ENCODE measurements at places on chromosomes 3 and 15.

DNA sequence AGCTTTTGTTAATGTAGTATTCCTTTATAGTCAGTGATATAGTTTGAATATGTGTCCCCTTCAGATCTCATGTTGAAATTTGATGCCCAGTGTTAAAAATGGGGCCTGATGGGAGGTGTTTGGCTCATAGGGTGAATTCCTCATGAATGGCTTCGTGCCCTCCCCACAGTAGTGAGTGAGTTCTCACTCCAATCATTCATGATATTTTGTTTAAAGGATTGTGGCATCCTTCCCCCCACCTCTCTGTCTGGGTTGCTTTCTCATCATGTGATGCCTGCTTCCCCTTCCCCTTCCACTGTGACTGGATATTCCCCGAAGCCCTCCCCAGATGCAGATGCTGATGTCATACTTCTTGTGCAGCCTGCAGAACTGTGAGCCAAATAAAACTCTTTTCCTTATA, 649.8 kb upstream of the NR2F2 start:
- DNase-seq: no peak

DNA sequence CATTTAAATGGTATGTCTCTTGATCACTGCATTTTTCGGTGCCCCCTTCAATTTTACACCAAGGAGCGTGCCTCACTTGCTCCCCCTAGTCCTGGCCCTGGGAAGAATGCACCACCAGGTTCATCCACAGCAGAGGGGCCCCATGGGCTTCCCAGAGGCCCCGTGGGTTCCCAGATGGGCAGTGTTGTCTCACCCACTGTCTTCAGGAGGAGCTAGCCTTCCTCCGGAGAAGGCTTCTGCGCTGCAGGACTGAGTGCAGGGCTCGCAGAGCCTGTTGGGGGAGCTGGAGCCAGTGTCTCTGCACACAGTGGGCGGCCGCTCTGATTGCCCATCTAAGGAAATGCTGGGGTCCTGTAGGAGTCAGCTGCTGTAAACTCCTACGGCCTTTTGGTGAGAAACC, 45.9 kb downstream of the POLR2M start:
- no peak for DNase-seq

- DNase-seq: no peak
Observed at GRCh38 chr3:78791753-78792152, 976.0 kb downstream of the ROBO1 start.

GRCh38 chr3:71057526-71057894, 526.0 kb downstream of the FOXP1 start:
- no peak for DNase-seq

DNA sequence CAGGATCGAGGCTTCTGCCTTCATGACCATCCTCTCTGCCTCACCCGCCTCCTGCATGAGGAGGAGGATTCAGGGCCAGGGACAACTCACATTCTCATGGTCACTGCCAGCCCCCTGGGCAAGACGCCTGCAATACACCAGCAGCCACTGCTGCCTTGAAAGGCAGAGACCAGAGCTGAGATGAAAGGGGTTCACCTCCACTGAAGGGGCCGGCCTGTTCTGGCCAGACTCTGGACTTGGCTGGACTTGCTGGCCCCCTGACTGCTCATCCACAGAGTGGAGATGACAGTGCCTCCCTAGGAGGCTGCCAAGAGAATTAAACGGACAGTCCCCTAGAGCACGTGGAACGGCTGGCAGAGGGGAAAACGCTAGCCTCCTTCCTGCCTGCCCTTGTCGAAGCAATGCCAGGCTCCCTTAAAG, 35.2 kb downstream of the MGLL start:
- DNase-seq: no peak

DNA sequence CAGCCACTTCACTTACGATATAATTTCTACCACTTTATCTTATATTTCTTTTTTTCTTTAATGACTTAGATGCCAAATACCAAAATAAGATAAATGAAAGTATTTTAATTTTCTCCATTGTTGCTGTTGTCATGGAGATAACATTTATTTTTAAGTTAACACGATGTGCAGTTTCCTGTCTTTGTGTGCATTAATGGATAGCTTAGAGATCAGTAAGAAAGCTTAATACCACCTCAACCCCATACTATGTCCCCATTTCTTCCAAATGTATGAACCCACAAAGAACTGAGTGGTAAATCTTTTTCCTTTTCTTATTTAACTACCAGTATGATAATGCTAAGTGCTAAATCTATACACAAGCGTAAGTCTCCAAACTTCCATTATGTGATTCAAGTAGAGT, 17.1 kb downstream of the PCNP start:
- DNase-seq: no peak

- DNase-seq: no peak
Observed at GRCh38 chr3:23035927-23036640, 167.0 kb upstream of the UBE2E2 start.

DNA sequence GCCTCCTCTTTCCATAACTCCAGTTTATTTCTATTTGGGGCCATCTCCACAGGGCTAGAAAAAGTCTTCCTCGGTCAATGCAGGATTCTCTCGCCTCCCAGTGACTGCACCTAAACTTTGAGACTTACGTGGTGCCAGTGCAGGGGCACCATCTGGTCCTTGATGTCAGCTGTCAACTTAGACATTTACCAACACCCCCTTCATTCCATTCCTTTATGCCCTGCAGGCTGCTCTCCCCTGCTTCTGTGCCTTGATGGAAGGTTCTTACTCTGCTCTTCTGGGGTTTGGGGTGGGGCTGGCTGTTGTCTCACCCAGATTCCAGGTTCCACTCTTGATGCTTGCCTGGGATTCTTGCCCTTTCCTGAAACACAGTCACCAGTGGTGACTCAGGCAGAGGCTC, 101.8 kb downstream of the ST8SIA2 start:
- no peak for DNase-seq

GRCh38 chr3:30347679-30348216, 258.7 kb upstream of the TGFBR2 start:
- DNase-seq: no peak

DNA sequence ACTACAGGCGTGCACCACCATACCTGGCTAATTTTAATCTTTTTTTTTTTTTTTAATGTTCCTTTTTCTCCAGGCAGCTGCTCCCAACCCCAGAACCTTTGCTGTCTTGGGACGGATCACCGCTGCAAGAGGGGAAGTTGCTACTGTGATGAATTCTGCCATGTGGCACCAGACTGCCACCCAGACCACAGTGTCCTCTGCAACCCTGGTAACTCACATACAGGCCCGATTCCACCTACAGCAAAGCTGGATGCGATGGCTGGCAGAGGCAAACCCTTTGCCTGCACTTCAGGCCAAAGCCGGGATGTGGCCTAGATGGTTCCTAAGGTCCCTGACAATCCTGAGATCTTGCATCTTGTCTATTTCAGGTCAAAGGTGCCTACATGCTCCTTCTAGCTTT, 12.7 kb upstream of the MUC20 start:
- DNase-seq: no peak

- DNase-seq: no peak
Observed at GRCh38 chr3:80526153-80526552, 758.4 kb upstream of the ROBO1 start.

GRCh38 chr3:120393761-120394160, 44.6 kb upstream of the LRRC58 start:
- DNase-seq: no peak

DNA sequence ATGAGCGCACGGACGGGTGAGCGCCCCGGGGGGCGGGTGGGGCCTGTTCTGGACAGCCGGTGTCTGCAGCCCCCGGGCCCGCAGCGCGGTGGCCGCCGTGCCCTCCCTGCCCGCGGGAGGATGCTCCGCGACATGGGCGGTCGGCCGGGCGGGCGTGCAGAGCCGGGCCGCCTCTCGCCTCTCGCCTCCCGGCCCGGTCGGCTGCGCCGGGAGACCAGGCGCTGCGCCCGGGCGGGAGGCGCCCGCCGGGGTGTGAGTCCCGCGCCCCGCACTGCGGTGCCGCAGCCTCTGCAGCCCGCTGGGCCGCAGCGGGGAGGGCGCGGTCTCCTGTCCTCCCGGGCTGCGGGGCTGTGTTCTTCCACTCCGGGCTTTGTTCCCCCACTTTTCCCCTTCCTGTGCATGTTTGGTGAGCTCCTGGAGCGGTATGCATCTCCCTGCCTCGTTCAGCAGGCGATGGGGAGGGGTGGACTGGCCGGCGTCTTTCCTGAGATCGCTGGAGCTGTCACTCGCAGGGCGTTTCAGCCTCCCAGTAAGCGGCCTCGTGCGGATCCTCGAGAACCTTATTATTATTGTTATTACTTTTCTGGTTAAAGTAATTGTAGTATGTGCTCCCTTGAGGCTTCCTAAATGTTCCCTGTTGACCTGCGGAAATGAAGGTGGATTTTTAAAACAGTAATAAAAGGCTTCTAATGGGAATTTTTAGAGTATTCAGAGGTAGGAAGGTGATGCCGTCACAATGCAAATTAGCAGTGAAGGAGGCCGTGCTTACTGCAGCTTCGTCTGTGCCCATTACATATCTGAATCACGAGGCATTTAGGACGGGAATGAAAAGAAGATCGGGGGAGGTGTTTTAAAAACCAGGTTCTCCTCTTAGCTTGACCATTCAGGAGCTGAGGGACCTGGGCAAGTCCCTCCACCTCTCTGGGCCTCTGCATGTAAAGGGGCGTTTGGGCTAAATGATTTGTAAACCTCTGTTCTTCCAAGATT, 593 bp downstream of the TMOD2 start:
- DNase-seq: no peak

DNA sequence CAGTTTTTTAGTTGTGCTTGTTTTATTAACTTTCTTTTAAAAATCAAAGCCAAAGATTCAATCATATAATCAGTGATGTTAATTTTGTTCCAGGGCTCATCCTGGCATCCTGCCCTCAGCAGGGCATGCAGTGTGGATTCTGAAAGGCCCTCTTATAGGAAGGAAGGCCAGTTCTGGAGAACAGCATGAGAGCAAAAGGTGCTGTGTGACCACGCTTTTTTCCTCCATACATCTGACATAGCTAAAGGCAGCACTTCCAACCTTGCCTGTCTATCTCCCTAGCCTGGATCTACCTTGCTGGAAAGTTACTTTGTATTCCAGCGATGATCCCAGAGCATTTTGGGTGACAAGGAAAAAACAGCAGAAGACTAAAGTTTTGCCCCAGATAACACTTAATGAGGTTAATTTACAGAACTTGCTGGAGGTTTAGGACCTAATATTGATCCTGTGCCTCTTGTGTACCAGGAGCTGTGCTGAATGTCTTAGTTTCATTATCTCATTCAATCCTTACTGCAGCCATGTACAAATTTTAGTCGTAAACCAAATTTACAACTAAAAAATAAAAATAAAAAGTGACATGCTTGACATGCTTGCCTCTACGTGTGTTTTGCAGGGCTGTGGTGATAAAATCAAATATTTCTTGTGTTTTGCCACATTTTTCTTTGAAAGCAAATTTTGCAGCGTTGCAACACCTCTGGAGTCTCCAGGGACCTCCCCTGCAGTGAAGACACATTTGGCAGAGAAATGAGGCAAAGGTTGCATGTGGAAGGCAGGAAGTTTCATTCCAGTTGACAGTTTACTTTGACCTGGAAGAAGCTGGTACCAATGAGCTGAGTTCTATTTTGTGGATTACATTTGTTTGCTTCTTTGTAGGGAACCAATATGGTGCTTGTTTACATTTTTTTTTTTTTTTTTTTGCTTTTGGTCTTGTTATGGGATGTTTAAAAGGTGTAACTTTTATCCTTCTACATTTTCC, 13.2 kb downstream of the IL1RAP start:
- DNase-seq: no peak

GRCh38 chr15:56913241-56913640, 5.2 kb upstream of the TCF12 start:
- DNase-seq: no peak

DNA sequence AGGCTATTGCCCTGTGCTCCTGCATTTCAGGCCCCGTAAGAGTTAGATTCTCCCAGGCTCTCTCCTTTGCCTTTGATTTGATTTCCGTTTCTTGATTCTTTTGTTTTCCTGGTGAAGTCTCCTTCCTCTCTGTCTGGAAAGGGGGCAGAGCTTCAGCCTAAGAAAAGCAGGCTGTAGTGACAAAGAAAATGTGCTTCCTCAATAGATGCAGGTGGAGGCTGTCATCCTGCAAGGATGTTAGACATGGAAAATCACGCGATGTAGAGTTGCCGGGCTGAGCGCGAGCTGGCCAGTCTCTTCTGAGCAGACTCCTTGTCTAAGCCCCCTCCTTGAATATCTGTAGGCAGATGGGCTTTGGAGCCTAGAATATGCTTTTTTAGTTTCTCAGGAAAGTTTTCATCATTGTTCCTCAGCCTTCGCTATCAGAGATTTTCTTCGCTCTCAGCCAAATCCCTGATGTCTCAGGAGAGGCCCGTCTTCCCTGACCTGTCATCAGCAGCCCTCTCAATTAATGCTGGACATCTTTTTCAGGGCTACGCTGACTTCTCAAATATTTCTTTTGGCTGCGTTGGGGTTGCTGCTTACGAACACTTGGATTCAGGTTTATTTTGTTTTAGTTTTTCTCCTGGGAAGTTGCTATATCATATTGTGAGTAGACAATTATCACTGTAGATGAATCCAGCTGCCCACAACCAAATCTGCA, 163.6 kb downstream of the ITPR1 start:
- DNase-seq: no peak

- no peak for DNase-seq
Observed at GRCh38 chr15:25679492-25679891, 183.6 kb downstream of the ATP10A start.

- DNase-seq: no peak
Observed at GRCh38 chr3:78426454-78426853, 1341.3 kb downstream of the ROBO1 start.

DNA sequence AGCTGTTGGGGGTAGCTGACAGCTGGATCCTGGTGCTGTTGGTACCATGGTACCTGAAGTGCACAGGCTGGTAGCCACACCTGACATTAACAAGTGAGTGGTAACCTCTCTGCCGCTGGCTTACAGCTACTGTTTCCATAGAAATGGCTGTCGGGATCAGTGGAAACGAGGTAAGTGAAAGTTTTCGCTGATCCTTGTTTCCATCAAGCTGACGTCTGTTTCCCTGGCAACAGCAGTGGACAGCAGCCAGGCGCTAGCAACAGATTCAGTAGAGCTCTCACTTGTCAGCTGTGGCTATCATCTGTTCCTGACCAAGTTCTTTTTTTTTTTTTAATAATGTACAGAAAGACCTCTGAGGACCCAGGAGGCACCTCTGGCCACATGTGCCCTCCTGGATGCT, 166.2 kb downstream of the CHDH start:
- no peak for DNase-seq

GRCh38 chr3:45366290-45366689, 22.1 kb upstream of the LARS2 start:
- DNase-seq: no peak

GRCh38 chr3:197465197-197465995, 90.4 kb downstream of the BDH1 start:
- DNase-seq: no peak

GRCh38 chr3:127167315-127168043, 25.5 kb upstream of the PRR23E start:
- no peak for DNase-seq
